ENCODE measurements at places on chromosomes 1 and 21.

DNA sequence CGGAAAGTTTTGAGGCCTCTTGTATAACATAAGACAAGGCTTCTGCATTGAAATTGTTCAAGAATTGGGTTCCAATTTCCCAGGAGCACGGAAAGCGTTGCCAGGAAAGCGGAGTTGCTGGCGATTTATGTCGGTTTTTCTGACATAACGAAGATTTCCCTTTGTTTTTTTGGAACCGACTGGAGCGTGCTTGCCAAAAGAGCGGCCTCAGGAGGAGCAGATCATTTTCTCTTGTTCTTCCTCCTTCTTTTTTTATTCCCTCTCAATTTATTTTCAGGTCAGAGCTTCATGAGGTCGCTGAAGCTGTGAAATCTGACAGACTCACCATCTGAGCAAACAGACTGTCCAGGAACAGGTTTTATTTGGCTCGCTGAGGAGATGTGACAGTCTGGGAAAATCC, 275.5 kb downstream of the CAMTA1 start:
- no peak for DNase-seq

DNA sequence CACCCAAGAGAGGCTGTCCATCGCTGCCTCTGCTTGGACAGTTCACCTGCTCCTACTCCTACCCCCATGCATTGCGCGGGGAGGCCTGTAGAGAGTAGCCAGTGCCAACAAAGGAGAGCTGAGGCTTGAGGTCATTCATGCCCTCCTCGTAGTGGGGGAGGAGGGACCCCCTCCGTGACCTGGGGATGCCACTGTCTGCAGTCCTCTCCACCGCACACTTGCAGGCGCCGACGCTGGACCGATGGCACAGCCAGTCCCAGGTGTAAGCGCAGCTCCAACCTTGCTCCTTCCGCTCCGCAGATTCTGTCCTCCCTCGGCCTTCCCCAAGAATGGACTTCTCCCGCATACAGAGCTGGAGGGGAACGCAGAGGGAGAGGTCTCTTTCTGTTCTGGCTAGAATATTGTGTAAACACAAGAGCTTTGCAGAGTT, 672 bp upstream of the PHLDA3 start:
- DNase-seq, result no peak

- no peak for DNase-seq
Observed at GRCh38 chr1:197224160-197224559, 43.9 kb upstream of the CRB1 start.

DNA sequence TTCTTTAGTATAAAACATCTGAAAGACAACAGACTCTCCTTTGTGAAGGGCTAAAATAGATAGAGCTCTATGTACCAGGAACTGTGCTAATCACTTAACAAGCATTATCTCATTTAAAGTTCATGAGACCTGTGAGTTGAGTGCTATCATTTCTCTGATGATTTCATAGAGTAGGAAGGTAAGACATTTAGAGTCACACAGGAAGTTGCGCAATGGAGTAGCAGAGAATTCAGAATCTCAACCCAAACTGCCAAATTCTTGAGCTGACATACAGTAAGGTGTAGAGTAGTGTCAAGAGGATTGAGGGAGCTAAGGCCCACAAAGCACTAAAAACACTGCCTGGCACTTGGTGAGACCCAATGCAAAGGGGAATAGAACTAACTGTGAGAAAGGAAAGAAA, 384.3 kb downstream of the NTNG1 start:
- DNase-seq, result no peak

GRCh38 chr21:26842974-26843932, 2.0 kb downstream of the ADAMTS1 start:
- no peak for DNase-seq

DNA sequence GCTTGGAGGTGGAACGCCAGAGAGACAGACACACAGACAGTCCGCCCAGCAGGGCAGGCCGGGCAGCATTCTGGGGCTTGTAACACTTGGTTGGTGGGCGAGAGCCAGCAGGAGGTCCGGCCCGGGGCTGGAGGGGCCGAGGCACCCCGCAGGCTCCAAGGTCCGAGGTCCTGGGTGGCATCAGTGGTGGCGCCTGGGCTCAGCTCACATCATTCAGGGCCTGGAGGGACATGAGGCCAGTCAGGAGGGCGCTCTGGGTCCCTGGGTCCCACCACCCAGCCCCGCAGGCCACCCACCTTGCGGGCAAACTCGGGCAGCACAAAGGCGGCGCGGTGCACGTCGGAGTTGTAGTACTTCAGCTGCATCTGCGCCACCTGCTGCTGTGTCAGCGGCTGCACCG, 5.2 kb downstream of the SRM start:
- DNase-seq, result no peak

Data from GM12864 (cell line).